Activated CD4-positive, alpha-beta T cell treated with anti-CD3 and anti-CD28 coated beads, Interleukin-2, amount 10 ng/mL, durations not matched to agents 24 days and 14 days (primary cell): ENCODE measurements at places on chromosomes 11 and 22. TPM values are rescaled to one million over a fixed set of nuclear protein-coding genes. Genes with fewer than 3 reads are reported as not detected.

GRCh38 chr11:44065841-44066731 is at the start of gene ACCS:
ACCS (plus strand) TSS chr11:44066270; CDS start chr11:44067628, 1,358 bp downstream.
- H3K27ac ChIP-seq = peak within 1 kb of the TSS; percentile 95
- peaks cover 25% of the 10 kb centered on the region for H3K4me1 ChIP-seq
- peaks cover 2% of the 10 kb centered on the region for H3K27me3 ChIP-seq
- peak; percentile 97 for DNase-seq

AQP11 gene
- total RNA-seq = 0.38 and 0.65 TPM in 2 replicates

DNA sequence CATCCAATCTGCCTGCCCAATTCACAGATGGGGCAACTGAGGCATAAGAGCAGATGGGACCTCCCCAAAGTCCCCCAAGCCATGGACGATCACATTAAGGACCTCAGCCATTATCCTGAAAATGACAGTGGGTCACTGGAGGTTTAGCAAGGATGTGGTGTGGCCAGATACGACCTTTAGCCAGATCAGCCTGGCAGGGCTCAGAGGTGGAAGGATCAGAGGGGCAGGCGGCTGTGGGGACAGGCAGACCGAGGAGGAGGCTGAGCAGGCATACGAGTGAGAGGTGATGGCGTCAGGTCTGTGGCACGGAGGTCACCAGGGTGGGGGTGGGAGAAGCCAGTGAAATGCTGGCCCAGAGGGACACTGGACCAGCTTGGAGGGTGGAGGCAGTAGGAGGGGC is 14.1 kb upstream of the TMPRSS6 start:
- no peak overlapping the region for H3K4me3 ChIP-seq
- peaks cover 60% of the 10 kb centered on the region for H3K36me3 ChIP-seq
- H3K27me3 ChIP-seq = no peaks in the 10 kb centered on the region
- peaks cover 68% of the 10 kb centered on the region for H3K4me1 ChIP-seq

DNA sequence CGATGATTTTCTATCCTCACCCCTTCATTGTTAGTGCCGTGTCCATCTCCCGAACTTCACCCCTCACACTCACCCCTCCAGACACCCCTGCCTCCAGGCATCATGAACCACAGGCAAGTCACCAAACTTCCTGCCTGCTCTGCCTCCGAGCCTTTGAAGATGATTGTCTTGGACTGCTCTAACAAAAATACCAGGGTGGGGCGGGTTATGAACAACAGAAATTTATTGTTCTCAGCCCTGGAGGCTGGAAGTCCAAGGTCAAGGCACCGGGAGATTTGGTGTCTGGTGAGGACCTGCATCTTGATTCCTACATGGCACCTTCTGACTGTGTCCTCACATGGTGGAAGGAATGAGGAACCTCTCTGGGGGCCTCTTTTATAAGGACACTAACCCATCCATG is 1508.3 kb downstream of the TBC1D22A start:
- H3K4me3 ChIP-seq = no peak overlapping the region
- H3K36me3 ChIP-seq = no peaks in the 10 kb centered on the region
- no peaks in the 10 kb centered on the region for H3K4me1 ChIP-seq
- no peak for DNase-seq

GRCh38 chr11:124945826-124946225 is 8.2 kb upstream of the CCDC15 start:
- no peak overlapping the region for H3K4me3 ChIP-seq
- H3K4me1 ChIP-seq = peaks cover 2% of the 10 kb centered on the region

DNA sequence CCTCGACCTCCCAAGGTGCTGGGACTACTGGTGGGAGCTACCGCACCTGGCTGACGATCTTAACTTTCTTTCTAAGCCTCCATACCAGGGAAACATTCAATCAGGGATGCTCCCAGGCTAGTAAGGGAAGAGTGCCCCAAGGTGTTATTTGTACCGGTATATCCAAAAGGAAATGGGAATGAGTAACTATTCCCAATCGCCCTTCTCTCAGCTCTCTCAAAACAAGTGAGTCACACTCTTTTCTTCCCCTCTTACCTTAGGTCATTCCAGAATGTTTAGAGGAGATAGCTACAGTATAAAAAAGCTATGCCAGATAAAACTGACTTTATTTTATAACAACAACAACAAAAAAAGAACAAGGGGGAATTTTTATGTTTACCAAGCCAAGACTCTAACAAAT is 13.7 kb downstream of the DCDC1 start:
- H3K27ac ChIP-seq = no peak overlapping the region
- H3K27me3 ChIP-seq = peaks cover 4% of the 10 kb centered on the region
- DNase-seq = no peak
- H3K4me1 ChIP-seq = no peaks in the 10 kb centered on the region
- H3K36me3 ChIP-seq = no peaks in the 10 kb centered on the region
- H3K4me3 ChIP-seq = no peak overlapping the region

SMPD1 gene
- 9.4 and 10.0 TPM in 2 replicates for total RNA-seq

USP47 gene
- 51.9 and 54.0 TPM in 2 replicates for total RNA-seq

- H3K36me3 ChIP-seq = no peaks in the 10 kb centered on the region
- no peak overlapping the region for H3K4me3 ChIP-seq
- H3K4me1 ChIP-seq = no peaks in the 10 kb centered on the region
- DNase-seq = peak; percentile 63
- no peak overlapping the region for H3K27ac ChIP-seq
Measured at GRCh38 chr22:32904044-32904443, 102.5 kb downstream of the TIMP3 start.

PDE3B gene
- total RNA-seq = 49.3 and 52.8 TPM in 2 replicates

DNA sequence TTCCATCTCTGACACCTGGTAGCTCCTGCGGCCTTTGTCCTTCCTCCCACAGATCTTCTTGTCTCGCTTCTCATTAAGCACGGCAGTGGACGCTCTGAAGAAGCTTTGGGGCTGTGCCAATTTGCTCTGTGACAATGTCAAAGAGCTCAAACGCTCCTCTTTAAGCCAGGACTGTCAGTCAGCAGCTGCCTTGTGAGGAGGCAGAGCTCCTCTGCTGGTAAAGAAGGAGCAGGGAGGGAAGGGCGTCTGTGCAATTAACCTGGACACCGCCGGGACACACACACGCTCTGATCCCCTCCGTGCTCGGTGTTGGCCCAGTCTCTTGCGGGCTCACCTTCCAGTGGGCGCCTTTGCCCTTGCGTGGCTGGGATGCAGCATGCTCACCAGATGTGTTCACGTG is 373.9 kb downstream of the BRD1 start:
- DNase-seq = no peak
- no peaks in the 10 kb centered on the region for H3K36me3 ChIP-seq
- H3K27me3 ChIP-seq = peaks cover 18% of the 10 kb centered on the region
- no peak overlapping the region for H3K4me3 ChIP-seq
